ENCODE measurements at places on chromosomes 1 and 21.
A peak's percentile ranks its signal among the peaks of the same experiment; 100 is the strongest.

DNA sequence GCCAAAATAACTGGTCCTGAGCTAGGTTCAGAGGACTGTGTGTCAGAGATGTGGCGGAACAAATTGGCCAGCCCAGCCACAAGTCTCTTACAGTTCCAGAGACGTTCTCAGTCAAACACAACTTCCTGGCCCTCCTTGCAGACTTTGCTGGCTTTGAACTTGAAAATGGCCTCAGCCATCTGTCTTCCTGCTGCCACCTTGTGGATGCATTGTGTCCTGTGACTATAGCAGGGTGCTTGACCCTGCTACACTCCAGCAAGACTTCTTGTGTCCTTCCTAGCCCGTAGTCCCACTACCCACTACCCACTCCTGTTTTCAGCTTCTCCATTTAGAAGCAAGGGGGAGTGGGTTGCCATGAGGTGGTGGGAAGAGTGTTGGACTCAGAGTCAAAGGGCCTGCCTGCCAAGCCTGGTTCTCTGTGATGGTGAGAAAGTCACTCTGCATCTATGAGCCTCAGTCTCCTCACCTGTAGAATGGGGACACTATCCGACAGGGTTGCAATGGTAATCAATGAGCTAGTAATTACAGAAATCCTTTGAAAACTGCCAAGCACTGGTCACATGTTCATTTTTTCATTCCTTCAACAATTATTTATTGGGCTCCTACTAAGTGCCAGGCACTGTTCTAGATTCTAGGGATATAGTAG, 109.9 kb downstream of the IGSF21 start:
- no peak for DNase-seq

DNA sequence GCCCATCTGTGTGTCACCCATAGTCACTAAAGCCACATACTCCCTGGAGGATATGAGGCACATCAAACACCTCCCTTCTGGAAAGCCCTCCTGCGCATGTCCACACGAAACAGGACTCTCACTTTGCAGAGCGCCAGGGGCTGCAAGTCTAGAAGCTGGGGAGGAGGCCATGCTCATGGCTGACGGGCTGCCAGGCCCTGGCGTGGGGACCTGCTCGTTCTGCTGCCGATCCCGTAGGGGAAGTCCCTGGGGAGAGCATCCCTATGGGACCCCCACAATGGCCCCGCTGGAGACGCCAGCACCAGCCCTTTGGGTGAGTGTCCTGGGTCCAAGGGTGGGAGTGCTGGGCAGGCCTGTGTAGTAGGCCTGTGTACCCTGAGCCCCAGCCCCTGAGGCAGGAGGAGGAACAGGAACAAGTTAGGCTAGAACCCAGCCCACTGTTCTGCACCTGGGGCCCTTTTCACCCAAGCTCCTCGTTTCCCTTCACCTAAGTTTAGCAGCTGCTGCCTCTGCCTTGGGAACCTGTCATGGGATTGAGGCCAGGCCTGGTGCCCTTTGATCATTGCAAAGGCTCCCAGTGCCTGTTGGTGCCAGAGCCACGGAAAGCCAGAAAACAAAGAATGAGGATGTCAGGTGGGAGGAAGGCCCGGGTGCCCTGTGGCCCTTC, 9.9 kb downstream of the FAM3B start:
- no peak for DNase-seq

- no peak for DNase-seq
Measured at GRCh38 chr1:66446261-66447001, 87.5 kb upstream of the SGIP1 start.

DNA sequence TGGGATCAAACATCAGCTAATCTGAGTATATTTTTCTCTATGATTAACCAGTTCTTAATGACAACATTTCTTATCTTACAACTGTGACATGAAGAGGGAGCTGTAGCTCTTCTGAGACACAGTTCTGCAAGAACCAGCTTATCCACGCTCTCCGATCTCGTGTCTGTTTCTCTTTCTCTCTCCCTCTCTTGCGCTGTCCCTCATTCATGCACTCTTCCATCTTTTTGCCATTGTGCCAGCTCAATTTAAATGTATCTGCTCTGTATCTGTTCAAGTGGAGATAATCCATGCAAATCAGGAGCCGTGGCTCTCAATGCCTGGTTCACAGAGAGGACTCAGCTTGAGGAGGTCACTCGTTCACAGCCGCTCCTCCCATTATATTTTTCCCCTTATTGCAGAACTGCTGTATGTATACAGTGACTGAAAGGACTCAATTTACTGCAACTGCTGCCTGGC, 494.7 kb upstream of the ADGRL2 start:
- DNase-seq: peak; percentile 21

GRCh38 chr1:59917026-59917784, 9.4 kb downstream of the CYP2J2 start:
- no peak for DNase-seq

DNA sequence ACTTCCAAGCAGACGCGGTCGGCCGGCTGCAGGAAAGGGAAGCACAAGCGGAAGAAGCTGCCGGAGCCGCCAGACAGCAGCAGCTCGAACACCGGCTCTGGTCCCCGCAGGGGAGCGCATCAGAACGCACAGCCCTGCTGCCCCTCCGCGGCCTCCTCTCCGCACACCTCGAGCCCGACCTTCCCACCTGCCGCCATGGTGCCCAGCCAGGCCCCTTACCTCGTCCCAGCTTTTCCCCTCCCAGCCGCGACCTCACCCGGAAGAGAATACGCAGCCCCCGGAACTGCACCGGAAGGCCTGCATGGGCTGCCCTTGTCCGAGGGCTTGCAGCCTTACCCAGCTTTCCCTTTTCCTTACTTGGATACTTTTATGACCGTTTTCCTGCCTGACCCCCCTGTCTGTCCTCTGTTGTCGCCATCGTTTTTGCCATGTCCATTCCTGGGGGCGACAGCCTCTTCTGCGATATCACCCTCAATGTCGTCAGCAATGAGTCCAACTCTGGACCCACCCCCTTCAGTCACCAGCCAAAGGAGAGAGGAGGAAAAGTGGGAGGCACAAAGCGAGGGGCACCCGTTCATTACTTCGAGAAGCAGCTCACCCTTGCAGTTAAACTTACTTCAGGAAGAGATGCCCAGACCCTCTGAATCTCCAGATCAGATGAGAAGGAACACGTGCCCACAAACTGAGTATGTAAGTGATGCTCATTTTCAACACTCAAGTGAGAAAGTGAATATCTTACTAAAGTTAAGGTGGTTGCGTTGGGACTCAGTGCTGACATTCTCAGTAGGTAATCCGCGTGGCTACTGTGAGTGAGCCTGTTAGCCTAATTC, 25.5 kb downstream of the UTS2 start:
- DNase-seq: no peak

DNA sequence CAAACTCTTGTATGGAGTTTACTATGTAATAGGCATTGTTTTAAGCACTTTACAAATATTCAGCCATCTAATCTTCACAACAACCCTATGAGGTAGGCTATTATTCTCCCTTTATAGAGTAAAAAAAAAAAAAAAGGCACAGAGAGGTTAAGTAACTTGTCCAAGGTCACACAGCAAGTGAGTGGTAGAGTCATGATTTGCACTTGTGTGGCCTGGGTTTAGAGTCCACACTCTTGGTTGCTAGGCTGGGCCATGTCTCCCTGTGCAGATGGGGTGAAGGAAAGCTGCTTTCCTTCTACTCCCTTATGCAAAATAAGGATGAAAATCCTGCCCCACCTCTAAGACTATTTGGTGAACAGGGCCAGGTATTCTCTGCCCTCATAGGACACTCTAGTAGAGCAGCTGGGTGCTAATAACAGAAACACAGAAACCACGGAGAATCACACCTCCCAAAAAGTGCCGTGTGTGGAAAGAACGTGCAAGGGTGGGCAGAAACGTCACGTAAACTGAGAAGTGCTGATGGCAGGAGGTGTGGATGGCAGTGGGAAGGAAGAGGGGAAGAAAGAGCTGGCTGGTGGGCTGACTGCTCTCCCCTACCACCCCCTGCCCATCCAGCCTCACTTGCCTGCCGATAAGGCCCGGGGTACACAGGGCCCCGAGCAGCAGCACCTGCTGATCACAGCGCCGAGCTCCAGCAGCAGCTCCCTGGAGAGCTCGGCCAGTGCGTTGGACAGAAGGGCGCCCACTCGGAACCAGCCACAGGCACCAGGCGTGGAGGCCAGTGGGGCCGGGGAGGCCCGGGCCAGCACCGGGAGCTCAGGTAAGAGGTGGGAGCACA, 28.3 kb upstream of the VPS13D start:
- no peak for DNase-seq

DNA sequence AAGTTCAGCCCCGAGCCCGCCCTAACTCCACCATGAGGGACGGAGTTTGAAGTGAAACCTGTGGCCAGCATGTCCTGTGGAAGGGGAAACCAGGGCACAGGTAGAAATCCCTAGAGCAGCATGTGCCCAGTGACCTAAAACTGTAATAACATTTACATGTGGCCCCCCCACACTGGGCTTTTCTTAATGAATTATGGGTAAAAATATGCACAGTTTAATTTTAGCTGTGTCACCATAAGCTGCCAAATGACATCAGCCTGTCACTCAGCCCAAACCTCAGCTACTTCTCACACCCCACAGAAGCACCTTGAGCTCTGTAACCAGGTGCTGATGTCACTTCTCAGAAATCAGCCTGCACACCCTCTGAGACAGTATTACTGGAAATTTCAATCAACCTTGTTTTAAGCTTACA, 50.0 kb upstream of the SLC19A1 start:
- DNase-seq: no peak

GRCh38 chr1:185435696-185436379, 118.8 kb upstream of the IVNS1ABP start:
- DNase-seq: no peak

- DNase-seq: no peak
Measured at GRCh38 chr1:164443166-164443565, 115.8 kb upstream of the PBX1 start.

Measured in AG04450 (cell line).